ENCODE measurements at places on chromosomes 11 and 22.

- DNase-seq, result peak; percentile 60
Observed at GRCh38 chr11:64742889-64743590, 902 bp downstream of the RASGRP2 start.

DNA sequence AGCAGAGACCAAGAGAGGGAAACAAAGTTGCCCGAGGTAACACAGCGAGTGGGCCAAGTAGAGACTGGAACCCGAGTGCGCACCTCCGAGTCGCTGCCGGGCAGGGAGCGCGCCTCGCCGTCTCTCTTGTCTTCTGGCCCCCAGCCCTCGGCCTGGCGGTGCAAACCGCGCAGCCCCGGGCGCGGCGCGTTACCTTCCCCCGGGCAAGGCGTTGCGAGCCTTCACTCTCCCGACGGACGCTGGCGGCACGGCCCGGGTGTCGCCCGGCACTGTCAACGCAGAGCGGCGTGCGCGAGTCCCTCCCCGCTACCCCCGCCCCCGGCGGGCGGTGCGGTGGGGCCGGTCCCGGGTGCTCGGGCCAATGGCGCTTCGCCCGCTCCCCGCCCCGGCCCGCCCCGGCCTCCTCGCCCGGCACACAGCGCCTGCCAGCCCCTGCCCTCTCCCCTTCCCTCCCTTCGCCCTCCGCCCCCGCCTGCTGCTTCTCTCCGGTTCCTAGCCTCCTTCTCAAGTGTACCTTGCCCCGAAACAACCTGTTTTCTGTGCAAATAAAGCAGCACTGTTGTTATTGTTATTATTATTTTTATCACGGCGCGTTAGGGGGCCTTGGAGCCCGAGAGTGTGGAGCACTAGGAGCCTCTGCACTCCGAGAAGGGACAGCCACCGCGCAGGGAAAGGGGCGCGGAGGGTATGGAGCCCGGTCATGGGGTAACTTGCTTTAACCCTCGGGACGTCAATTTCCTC lies at the start of gene SYTL2:
TSS of gene SYTL2 (minus strand) at position 271 of the 741 bp plus-strand sequence. CDS start 53,416 bp downstream, outside the sequence.
- peak; percentile 41 for DNase-seq

DNA sequence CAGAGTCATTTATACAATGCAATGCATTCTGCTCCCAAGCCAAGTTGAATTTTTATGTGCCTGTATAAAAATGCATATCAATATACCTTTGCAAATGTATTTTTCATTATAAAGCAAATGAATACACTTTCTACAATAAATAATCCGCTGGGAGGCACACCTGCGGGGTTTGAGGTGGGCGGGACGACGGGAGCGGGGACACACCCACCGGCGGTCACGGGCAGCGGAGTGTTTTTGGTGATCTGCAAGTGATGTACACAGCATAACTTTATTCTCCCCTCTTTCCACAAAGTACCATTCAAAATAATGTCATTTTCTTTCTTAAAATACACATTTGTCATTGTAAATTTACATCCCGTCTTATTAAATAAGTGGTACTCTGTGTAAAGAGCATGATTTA lies 54.1 kb downstream of the BRD1 start:
- no peak for DNase-seq

- no peak for DNase-seq
Observed at GRCh38 chr11:72989727-72990126, 152.4 kb downstream of the FCHSD2 start.

GRCh38 chr11:44505581-44506054 lies 59.8 kb upstream of the CD82 start:
- no peak for DNase-seq

DNA sequence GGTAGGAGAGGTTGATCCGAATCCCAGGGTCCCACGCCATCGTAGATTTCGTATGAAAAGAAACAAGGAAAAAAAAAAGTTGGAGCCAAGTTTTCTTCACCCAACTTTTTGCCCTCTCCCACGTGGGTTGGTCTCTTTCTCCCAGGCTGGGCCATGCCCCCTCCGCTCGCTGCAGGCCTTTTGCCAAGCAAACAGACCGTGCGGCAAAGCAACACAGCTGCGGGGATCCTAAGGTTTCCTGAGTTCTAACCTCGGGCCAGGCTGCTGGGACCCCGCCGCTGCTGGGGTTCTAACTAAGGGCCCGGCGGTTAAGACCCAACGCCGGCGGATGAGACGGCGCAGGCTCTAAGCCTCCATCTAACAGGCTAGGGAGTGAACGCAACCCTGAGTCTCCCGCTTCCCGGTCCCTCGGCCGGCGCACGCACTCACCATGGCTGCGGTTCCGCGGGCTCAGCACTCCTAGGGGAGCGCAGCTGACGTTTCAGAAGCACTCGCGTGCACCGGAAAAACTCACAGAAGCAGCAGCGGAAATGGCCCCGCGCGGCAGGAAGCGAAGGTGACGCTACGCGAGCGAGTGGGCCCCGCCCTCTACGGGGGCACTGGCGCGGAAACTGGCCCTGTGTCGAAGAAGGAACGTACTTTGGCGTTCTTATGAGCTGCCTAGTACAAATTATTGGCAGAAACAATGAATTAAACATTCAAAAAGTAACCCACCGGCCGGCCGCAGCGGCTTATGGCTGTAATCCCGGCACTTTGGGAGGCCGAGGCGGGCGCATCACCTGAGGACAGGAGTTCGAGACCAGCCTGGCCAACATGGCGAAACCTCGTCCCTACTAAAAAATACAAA lies at the start of gene SNU13:
TSS of gene SNU13 (minus strand) at position 503 of the 847 bp plus-strand sequence. CDS start at position 432, 71 bp downstream.
- peak; percentile 95 for DNase-seq

DNA sequence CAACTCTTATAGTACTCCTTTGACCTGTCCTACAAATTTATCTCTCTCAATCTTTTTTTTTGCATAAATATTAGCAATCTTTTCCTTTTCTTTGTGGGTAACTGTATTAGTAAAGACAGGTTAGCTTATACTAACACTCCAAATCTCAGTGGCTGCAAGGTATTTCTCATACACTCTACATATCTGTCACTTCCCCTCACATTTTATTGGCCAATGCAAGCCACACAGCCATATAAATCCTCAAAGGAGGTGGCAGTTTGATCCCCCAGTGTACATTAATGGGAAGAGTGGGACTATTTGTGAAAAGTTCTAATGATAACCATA lies 42.6 kb upstream of the EED start:
- DNase-seq, result peak; percentile 56

GRCh38 chr22:44586999-44587736 lies 89.1 kb upstream of the RTL6 start:
- DNase-seq, result peak; percentile 38

DNA sequence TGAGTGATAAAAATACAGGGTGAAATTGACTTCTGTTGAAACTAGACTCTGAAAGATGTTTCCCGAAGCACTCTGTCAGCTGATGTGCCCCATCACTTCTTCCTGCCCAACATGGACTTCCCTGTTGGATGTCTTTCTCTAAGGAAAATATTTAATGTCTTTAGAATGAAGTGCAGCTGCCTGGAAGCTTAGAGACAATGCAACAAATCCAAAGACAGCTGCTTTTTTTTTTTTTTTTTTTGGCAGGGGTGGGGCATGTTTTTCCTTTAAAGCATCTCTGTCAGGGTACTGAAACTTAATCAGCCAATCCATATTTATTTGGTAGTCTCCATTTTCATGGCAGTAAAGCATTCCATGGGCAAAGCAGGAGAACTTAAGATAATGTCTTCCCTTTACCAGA lies 5.9 kb downstream of the JAM3 start:
- DNase-seq, result no peak

DNA sequence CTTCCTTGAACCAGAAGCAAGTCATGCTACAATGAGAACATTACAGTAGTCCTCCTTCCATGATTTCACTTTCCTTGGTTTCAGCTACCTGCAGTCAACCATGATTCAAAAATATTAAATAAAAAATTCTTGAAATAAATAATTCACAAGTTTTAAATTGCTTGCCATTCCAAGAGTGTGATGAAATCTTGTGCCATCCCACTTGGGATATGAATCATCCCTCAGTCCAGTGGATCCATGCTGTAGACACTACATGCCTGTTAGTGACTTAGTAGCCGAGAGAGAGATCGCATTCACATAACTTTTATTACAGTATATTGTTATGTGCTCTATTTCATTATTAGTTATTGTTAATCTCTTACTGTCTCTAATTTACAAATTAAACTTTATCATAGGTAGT lies 6.0 kb downstream of the HOATZ start:
- DNase-seq, result no peak

DNA sequence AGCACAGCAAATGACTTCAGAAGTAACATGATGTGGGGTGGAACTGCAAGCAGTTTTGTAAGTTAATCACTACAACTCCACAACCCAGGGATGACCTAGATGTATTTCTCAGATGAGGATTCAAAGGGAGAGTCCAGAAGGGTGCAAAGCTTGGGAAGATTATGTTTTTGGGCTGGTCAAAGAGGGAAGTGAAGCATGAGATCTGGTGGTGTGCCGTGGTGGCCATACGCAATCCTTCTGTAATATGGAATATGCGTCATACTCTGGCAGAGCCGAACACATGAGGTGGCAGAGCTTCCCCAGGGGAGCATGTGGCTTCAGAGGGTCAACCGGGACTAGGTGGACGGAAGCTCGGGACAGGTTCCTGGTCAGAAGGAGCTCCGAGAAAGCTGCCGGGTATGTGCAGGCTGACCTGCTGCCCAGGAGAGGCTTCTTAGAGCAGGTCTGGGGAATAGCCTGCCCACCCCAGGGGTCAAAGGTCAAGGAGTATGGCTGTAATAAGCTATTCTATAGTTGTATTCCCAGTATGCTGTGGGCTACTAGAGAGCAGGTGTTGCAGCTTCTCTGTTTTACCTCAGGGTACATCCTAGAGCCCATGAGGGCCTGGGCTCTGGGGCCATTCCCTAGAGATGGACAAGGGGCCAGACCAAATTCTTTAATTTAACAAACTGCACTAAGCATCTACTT lies 70.1 kb upstream of the PHOX2A start:
- no peak for DNase-seq

- DNase-seq, result no peak
Observed at GRCh38 chr11:2222451-2222850, 47.9 kb downstream of the ASCL2 start.

DNA sequence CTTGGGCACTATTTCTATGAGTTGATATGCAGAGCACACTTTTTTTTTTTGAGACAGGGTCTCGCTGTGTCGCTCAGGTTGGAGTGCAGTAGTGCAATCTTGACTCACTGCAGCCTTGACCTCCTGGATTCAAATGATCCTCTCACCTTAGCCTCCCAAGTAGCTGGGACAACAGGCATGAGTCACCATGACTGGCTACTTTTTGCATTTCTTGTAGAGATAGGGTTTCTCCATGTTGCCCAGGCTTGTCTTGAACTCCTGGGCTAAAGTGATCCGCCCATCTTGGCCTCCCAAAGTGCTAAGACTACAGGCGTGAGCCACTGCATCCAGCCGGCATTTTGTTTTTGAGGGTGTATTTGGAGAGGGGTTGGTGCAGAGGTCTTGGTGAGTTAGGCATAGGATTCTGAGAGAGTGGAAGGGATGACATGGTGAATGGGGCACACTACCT lies 29.9 kb upstream of the MTCH2 start:
- DNase-seq, result no peak

- no peak for DNase-seq
Observed at GRCh38 chr22:40720538-40721256, 41.4 kb downstream of the MCHR1 start.

GRCh38 chr11:75780888-75781287 lies 12.3 kb downstream of the DGAT2 start:
- DNase-seq, result no peak

DNA sequence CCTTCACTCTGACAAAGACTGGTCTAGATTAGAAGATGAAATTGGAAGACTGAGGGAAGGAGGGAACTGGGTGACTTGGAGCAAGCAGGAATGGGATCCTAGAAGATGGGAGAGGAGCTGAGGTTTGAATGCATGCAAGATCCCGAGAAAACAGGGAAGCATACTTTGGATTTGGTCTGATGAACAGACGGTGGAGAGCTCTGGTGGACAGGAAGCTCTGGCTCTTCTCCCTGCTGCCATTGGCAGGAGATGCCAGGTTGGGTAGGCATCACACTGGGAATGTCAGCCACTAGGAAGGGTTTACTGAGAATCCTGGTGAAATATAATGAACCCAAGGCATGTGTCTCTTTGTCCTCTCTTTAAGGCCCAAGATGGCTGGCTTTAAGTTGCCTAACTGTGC lies 16.5 kb downstream of the NAV2 start:
- no peak for DNase-seq

DNA sequence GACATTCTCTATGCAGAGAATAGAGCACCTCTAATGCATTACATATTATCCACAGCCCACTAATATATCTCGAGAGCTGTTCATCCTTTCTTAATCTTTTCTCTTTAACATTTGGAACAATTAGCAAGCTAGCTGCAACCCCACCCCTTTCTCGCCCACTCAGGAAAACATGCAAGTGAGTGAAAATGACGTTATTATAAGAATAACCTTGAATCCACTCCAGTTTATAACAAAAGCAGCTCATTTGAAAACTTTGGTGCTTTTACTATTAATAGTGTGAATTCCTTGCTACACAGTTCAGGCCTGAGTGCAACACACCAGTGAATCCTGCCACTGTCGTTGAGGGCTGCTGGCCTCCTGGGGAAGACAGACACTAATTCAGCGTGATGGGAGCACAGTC lies 63.3 kb upstream of the BMAL1 start:
- DNase-seq, result no peak

GRCh38 chr22:34105461-34106062 lies 185.3 kb upstream of the LARGE1 start:
- DNase-seq, result peak; percentile 46

GRCh38 chr11:33933602-33934001 lies 41.7 kb upstream of the LMO2 start:
- DNase-seq, result no peak

DNA sequence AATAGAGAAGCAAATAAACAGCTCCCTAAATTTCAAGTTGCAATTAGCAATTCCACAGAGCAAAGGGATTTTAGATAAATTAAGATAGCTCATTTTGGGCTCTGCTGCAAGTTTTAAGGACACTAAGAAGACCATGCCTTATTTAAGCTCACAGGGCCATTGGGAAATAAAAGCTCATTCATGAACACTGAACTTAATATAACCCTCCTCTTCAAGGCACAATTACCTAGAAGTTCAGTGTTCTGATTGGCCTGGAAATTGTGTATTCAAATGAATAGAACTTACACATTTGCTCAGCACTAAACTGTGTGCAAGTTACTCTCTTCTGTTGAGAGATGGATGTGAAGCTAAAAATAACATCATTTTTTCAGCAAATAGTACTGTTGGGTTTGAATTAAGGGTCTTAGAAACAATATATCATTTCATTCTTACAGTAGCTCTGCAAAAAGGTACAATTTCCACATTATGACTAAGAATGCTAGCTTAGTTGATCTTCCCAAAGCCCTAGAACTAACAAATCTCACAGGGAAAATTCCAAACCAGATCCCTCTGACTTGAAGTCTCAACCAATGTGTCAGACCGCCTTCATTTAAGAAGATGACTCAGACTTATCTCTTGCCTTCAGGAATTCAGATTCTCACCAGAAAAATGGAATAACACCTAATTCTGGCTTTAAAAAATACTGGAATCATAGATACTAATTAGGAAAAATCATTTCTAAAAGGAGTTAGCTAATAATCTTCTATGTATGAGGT lies 87.4 kb upstream of the LRRC55 start:
- no peak for DNase-seq

DNA sequence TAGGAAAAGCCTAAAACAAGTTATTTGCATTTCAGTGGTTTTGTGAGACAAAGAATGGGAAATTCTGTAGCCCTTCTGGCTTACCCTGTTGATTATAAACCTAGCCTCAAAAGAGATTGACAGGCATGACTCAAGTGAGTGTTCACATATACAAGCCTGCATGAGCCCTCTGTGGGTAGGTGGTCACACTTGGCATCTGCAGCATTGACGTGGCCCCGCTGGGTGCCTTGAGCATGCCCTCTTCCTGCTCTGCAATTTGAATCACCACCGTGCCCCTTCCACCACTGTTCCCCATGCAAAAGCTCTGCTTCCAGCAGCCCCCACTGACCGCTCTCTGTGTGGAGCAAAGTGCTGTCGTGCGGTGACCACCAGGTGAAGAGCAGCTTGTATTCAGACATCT lies 21.0 kb upstream of the ADSL start:
- peak; percentile 13 for DNase-seq

GRCh38 chr22:39392341-39392948 lies 7.1 kb upstream of the TAB1 start:
- no peak for DNase-seq

Data from GM12865 (cell line).